ENCODE measurements at places on chromosomes 12 and 14.

DNA sequence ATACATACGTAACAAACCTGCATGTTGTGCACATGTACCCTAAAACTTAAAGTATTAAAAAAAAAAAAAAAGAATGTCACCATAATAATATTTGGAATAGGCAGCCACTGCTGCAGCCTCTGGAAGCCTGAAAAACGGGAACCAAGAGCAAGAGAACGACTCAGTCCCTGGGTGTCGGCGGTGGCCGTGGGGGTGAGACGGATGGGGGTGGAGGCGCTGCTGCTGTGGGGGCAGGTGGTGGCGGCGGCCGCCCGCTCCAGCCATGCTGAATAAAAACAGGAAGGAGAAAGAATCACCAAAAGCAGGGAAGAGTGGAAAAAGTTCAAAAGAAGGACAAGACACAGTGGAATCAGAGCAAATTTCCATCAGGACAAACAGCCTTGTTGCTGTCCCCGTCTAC lies 46.9 kb downstream of the ZFYVE21 start:
- no peak for DNase-seq

DNA sequence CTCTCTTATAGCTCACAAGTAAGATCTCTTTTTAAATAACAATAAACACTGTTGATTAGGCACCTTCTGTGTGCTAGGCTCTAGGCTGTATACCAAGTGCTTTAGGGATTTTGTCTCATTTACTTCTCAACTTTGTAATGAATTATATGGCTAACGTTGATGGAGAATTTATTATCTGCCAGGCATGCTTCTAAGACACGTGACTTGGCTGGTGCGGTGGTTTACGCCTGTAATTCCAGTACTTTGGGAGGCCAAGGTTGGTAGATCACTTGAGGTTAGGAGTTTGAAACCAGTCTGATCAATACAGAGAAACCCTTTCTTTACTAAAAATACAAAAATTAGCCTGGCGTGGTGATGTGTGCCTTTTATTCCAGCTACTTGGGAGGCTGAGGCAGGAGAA lies 1202.8 kb upstream of the TMEM132C start:
- no peak for DNase-seq

GRCh38 chr12:47602325-47602724 lies 103.5 kb downstream of the RPAP3 start:
- DNase-seq: no peak

DNA sequence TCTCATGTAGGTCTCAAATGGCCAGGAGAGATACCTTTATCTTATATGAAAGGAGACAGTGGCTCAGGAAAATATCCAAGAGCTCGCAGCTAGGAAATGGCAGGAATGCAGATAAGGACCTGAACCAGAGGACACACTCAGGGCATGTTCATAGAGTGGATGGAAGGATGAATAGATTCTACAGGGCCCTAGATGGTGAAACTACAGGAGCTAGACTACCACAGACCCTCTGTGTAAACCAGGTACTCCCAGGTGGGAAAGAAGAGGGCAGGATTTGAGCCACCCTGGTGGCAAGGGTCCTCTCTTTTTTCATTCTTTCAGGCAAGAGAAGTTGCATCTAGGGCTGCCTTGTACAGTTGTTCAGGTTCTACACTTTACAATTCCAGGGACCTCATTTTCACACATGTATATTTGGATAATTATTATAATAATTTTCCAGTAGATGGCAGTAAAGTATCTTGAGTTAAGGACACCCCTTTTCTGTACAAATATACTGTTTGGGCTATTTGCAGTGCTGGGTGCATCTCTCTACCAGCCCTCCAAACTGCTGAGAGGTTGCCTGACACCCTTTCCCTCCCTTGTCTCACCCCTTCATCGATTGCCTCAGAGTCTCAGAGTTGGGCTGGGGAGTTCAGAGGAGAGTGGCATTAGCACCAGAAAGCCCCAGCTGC lies 10.5 kb upstream of the ZDHHC22 start:
- DNase-seq: peak; percentile 40

DNA sequence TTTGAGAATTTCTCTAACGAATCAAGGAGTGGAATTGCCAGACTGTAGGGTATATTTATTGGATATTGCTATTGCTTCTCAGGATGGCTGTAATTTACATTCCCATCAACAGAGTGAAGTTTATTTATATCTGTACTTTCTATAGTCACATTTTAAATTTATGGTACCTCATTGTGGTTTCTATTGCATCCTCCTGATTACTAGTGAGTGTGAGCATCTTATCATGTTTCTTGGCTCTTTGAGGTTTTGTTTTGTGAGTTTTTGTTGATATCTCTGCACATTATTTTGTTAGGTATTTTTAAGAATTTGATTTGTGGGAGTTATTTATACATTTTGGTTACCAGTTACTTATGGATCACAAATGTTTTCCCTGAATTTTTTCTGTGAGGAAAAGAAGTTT lies 13.9 kb downstream of the DNM1L start:
- no peak for DNase-seq

DNA sequence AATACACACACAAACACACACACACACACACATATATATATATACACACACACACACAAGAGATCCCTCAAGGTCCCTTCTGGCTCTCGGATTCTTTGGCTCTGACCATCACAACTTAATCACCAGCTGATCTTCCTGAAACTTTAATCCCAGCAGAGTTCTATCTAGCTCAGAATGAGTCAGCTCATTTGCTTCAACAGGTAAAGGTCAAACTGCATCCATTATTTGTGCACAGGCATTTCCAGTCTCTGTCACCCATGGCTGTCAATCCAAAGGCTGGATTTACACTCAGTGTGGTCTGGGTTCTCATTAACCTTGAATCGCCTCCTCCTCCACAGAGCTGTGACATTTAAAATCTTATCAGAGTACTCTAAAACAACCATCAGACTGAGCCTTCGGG lies 113.3 kb upstream of the TMPO start:
- peak; percentile 65 for DNase-seq

DNA sequence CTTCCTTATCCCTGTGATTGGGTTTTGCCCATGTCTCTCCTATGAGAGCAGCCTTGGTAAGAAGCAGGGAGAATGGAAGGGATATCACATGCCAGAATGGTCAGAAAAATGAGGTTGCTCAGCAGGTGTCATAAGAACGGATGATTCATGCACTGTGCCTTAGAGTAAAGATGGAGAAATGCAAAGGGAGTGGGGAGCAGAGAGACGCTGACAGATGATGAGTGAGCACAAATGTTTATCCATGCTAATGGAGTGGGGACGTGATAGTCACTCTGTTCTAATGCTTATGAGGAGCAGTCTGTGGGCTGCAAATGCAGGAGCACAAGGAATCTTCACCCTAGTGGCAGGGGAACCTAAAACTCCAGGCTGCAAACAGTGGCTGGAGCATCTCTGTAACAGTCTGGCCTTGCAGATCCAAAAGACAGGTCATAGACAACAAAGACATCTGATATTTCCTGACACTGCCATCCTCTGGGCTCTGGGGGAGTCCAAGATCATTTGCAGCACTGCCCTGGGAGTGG lies 243.2 kb downstream of the CACNA1C start:
- DNase-seq: no peak

DNA sequence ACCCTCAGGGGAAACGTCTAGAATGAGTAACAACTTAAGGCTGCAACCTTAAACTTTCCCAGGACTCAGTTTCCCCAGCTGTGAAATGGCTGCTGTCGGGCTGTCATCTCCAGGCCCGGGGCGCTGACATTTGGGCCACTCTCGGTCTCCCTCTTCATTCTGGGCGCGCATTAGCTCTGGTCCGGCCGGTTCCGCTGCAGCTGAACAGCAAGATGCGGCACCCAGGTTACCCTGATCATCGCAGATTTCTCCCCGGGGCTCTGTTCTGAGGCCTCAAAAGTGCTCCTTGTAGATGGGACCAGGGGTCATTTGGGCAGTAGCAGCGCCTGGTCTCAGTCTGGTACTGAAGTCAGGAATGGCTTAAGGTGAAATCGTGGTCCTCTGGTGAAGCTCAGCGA lies 890 bp upstream of the BCL7A start:
- no peak for DNase-seq

DNA sequence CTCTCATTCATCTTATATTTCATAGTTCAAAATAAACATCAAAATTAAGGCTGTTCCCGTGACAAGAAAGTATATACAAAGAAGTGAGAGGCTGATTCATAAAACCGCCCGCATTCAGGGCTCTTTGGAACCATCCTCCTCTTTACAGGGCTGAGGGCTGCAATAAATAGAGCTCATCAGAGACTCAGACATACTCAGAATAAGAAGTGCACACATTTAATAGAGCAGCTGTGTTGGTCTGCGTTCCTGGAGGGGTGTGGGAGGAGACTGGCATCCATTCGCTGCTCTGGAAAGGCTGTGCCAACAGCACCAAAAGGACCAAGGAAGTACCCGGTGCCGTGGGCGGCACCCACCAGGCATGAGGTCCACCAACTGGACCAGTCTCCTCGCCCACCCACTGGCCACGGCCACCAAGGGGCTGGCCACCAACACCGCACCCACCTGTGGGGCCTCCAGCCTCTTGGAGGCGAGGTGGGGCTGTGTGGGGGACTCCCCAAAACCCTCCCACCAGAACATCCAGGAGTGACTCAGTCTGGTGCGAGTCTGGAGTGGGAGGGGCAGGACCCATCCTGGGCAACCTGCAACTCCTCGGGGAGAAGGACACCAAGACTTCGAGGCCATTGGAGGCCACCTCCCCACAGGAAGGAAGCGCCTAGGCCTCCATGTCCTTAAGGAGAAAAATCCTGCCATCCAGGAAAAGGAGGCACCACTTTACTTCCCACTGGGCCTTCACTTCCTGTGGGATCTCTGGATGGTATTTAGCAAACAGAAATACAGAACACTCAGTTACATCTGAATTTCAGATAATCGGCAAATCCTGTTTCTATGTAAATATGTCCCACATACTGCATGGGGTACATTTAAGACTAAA lies 32.7 kb downstream of the VCPKMT start:
- no peak for DNase-seq

- no peak for DNase-seq
Observed at GRCh38 chr14:52072266-52072780, 3.5 kb upstream of the NID2 start.

- DNase-seq: no peak
Observed at GRCh38 chr12:75846102-75846501, 185.5 kb downstream of the PHLDA1 start.

DNA sequence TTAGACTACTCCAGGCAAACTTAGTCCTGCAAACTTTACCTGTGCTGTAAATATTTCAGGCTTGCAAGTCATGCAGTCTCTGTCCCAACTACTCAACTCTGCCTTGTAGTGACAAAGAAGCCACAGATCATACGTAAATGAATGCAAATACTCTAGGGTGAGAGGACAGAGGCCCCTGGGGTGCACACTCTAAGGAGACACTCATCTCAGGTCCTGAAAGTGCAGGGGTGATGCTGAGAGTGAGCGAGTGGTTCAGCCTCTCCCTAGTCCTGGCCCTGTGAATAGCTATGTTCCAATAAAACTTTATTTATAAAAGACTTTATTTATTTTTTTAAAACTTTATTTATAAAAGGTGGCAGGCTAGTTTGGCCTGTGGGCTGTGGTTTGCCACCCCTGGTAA lies 34.9 kb downstream of the HCAR2 start:
- no peak for DNase-seq

DNA sequence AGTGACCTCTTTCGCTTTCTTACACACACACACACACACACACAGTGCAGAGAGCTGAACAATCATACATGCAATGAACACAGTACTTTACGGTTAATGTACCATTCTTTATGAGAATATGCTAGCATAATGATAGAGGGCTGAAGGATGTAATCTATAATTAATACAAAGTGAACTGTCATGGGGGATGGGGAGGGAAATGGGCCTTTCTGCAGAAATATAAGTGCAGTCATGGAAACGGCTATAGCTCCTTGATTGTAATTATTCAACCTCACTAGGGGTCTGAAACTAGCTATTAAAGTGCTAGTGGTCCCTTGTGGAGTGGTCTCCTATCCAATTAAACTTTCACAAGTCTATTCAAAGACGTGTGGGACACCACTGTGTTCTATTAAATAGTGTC lies 443.2 kb upstream of the FOXG1 start:
- no peak for DNase-seq

GRCh38 chr14:95409477-95410272 lies 90.0 kb upstream of the CLMN start:
- no peak for DNase-seq

DNA sequence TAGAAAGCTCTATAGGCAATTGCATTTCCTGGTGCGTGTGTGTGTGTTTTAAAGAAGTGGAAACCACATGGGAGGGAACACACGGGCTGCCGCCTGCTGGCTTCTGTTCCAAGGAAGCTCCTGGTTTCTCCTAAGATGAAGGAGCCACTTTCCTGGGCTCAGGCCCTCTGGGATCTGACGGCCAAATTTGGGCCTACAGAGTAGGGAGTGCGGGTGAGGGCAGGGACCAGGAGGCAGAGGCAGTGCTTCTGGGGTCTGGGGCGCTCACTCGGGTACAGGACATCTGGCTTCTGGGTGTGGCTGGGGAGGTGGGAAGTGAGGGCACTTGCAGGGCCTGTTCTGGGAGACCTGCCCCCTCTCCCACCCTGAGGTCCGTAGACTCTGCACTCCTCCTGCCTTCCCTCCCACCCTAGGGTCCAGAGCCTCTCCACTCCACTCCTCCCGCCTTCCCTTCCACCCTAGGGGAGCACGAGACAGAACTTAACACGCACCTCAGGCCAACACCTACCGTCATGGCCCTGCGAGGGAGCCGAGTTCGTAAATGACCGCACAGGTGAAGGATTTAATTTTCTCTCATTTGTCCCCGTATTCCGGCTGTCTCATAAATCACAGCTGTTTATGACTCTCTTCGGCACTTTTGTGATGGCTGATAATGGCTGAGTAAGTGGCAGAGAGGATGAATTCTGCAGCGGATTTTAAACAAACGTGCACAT lies 127.7 kb downstream of the KIF26A start:
- no peak for DNase-seq

DNA sequence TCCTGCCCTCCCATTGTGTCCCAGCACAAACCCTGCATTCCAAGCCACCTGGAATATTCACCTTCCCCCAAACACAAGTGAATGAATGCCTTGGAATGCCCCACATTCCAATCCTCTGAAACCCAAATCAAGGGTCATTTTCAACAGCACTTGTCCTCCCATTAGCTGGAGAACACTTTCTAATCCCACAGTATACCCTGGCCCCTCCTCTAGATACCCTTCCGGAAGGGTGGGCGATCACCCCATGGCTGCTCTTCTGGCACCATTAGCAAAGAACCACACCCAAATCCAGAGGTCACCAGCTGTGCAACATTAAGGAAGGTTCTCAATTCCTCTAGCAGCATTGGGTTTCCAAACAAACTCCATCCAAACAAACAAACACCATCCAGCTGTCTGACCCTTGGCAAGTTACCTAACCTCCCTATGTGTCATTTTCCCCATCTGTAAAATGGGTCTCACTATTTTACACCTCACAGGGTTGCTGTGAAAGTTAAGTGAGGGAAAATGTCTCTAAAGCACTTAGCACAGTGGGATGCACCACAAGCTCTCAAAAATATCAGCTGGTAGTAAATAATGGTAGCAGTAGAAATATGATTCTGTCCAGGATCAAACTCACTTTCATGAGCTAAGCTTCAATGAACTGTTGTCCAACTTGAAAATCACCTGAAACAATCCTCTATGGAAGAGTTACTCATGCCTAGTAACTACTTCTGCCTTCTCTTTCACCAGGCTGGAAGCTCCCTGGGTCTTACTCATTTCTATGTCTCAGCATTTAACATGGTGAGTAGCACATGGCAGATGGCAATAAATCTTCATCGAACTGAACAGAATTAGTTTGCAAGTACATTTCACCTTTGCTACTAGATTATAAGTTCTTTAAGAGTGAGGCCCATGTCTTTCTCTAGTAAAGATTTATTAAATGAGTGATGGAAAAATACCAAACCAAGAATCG lies 5.3 kb downstream of the NUAK1 start:
- DNase-seq: peak; percentile 77

GRCh38 chr12:114668151-114668885 lies 15.7 kb downstream of the TBX3 start:
- DNase-seq: peak; percentile 85

GRCh38 chr12:6602526-6602925 lies 4.7 kb downstream of the CHD4 start:
- DNase-seq: no peak

Data from ACHN (cell line).